ENCODE measurements at places on chromosomes 3 and 15.

- no peak for DNase-seq
Observed at GRCh38 chr3:178714925-178715832, 178.9 kb downstream of the KCNMB2 start.

DNA sequence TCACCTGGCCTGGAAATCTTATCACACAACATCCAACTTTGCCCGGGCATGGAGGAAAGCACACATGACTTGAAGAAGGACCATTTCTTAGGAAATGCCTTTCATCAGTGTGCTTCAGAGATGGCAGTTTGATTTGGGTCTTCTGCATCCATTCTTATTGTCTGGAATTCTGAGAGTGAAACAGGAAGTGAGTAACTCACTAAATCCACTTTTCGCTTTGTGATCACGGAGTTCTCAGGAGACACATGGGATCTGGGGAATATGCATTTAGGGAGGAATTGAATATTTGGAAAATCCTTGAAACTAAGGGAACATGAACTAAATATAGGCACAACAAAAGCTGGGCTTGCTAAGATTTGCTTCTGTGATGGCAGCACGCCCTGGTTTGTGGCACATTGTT, 212.5 kb upstream of the FEZF2 start:
- DNase-seq = peak; percentile 34

DNA sequence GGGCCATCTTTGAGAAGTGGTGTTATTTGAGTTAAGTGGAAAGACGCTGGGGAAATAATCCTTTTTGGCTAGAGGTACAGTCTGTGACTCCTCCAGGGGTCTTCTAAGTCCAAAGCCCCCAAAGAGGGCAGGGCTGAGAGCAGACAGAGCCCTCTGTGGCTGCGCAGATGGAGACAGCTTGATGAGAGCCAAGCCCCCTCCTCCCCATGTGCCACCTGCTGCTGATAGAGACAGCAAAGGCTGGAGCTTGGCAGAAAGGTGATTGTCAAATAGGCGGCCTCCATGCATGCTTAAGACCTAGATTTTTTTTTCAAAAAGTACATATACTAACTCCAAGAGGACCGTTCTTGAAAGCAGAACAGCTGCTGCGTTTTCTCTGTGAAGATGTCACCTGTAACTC, 72.4 kb downstream of the CRYGS start:
- DNase-seq = no peak

GRCh38 chr15:69046781-69047180, 32.3 kb downstream of the NOX5 start:
- DNase-seq = no peak

GRCh38 chr15:40110866-40111550, 2.3 kb upstream of the BMF start:
- no peak for DNase-seq

GRCh38 chr3:196177567-196177966, 33.6 kb downstream of the ZDHHC19 start:
- DNase-seq = no peak
